NCI-H460 (cell line): ENCODE measurements at places on chromosomes 6 and 20.
A peak's percentile ranks its signal among the peaks of the same experiment; 100 is the strongest.

- no peak for DNase-seq
Measured at GRCh38 chr6:166623318-166623717, 3.7 kb downstream of the RPS6KA2 start.

DNA sequence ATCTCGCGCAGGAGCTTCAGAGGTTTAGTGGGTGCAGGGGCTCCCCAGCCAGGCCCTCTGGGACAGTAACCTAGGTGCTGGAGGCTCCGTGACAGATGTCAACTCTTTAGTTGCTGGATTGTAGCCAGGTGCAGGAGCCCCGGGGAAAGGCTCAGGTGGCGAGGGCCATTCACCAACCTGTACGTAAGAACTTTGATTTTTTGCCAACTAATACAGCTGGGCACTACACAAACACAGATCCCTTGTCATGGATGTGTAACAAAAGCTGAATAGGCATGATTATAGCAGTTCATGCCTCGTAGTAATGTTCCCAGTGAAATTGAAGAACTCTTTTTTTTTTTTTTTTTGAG is 82.6 kb downstream of the CDC5L start:
- no peak for DNase-seq

DNA sequence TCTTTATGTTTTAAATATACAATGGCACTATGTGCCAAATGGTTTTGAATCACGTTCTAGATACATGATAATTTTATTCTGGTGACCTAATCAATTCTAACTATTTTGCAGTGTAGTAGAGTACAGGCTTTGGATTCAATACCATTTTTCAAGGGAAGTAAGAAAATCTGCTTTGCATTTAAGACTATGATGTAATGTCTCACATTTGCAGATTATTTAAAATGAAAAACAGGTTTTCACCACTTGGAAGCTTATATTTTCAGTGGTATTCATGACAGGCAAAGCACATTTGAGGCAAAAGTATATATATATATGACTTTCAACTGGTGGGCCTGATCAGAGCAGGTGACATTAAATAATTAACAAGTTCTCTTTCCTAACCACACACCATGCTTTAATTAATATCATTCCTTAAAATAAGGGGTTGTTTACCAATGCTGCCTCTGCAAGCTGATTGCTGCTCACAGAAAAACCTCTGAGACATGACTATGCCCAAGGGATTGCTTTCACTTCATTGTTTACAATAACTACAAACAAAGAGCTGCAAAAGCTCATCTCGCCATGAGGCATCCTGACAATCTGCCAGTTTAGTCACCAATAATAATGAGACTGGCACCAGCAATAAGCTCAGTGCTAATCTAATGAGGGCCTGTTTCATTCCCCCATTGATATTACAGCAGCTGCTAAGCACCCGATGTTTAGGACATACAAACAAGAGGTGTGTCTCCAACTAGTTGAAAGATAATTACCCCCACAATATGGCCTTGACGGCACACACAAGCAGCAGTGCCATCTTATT is 1176.0 kb upstream of the GJE1 start:
- no peak for DNase-seq

DNA sequence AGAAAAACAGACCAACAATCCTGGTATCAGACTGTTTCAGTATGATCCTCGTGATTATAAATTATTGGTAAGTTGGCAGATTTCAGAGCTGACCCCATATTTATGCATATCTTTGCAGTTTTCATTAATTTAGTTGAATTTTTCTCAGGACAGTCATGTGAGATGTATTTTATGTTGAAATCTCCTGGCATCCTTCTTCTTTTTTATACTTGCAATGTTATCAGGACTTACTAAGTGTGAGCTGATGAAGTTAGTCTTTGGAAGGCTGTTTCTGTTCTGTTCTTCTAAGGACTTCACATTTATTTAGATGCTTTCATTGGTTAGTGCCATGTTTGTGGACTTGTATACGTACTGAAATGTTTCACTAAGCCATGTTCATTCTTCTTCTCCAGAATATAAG is 17.2 kb downstream of the SMPDL3A start:
- DNase-seq = no peak

GRCh38 chr6:37042150-37042549 is 36.7 kb downstream of the FGD2 start:
- DNase-seq = no peak

- no peak for DNase-seq
Measured at GRCh38 chr6:155400654-155400965, 55.0 kb downstream of the NOX3 start.

DNA sequence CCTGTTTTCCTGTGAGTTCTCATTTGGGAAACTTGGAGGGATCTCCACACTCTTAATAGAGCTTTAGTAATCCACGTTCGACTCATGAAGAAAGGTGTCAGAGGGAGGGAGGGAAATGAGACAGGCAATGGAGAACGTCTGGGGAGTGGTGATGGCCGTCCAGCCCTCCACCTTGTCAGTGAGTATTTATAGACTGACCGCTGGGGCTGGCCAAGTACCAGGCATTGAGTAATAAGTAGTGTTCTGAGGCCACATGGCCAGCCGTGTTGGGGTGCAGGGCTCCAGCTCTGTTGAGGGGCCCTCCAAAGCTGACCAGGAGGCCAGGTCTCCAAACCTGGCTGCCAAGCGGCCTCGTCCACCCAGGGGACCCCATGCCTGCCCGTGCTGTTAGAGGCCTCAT is 11.3 kb upstream of the DSN1 start:
- no peak for DNase-seq

- peak; percentile 93 for DNase-seq
Measured at GRCh38 chr6:151067684-151068596, 171.8 kb upstream of the AKAP12 start.

- no peak for DNase-seq
Measured at GRCh38 chr6:25921525-25922203, 8.8 kb downstream of the SLC17A2 start.

- no peak for DNase-seq
Measured at GRCh38 chr6:158031381-158032353, 50.0 kb downstream of the SYNJ2 start.

DNA sequence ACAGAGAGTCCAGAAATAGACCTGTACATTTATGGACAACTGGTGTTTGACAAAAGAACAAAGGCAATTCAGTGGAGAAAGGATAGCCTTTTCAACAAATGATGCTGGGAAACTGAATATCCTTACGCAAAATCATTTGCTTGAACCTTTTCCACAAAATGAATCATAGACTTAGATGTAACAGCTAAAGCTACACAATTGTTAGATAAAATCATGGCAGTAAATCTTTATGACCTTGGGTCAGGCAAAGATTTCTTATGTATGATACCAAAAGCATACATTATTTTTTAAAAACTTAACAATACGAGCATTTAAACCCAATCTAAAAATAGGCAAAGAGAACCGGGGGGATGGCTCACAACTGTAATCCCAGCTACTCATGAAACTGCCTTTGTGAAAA is 73.5 kb upstream of the DST start:
- DNase-seq = no peak

GRCh38 chr6:37004044-37004980 is 1.1 kb upstream of the FGD2 start:
- no peak for DNase-seq

- no peak for DNase-seq
Measured at GRCh38 chr20:62119591-62120364, 2.5 kb upstream of the LSM14B start.

- no peak for DNase-seq
Measured at GRCh38 chr6:2911171-2911570, 8.1 kb upstream of the SERPINB9 start.

GRCh38 chr20:23145281-23145700 is 59.2 kb upstream of the CD93 start:
- peak; percentile 73 for DNase-seq

DNA sequence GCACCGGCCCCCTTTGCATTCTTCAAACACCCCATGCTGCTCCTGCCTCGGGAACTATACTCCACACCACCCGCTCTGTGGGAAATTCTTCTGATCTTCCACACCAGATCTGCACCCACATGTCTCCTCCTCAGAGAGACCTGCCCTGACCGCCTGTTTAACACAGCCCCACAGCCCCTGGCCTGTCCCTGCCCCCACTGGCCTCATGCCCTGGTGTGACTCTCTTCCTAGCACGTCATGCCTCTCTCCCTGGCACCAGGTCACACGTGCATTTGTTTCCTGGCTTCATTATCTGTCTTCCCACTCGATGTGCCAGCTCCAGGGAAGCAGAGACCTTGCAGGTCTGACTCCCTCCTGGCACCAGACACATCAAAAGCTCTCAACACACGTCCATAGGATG is 79.6 kb downstream of the ANKRD60 start:
- DNase-seq = no peak

- peak; percentile 24 for DNase-seq
Measured at GRCh38 chr6:108497883-108498282, 62.8 kb upstream of the FOXO3 start.

DNA sequence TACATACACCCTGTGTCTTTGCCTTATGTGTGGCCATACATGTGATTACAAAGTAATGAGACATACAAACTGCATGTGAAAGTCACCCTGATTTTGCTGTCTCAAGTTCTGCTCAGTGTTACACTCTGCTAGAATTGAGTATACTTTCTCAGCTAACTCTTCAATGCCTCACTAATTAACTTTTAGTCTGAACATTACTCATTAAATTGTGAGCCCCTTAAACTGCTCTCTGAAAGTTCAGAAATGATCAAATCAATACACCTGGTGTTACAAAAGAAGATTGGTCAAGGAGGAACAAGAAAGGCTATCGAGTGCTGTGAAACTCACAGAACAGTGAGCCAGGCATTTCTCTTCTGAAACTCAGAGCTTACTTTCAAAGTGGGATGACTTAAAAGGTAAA is 71.3 kb downstream of the MKKS start:
- DNase-seq = no peak

DNA sequence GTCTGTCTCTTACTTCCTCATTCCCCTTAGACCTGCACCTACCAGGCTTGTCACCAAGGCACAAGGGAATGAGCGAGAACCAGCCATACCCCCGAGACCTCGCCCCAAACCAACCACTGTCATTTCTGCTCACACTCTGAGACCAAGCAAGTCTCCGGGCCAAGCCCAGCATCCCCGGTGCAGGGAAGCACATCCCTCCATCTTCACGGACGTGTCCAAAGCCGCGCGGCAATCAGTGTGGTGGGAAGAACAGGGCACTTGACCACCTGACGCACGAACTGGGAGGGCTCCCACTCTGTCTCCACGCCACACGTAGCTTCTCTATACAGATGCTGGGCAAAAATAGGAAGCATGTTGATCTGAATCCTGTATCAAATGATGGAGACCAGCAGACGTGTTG is 28.4 kb upstream of the THBS2 start:
- no peak for DNase-seq

GRCh38 chr20:8151372-8151771 is 19.3 kb downstream of the PLCB1 start:
- no peak for DNase-seq

DNA sequence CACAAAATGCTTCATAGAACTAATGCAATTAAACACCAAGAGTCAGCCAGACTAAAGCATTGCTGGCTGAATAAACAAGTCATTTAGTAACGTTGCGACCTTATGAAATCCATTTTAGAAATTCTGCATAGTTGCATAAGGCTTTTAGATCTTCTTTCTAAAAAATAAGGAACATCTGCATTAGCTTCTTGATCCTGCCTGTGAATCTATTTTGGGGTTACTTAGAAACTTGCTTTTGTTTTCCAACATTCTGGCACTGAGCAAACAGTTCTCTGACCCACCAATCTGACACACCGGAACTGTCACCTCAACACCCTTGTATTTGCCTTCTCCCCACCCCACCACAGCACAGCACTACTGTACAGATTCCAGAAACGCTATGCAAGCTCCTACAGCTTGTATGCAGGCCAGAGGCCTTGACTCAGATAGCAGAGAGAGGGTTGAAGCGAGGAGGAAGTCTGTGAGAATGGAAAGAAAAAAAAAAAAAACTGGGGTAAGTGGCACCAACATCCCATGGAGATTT is 55.0 kb downstream of the KIF13A start:
- DNase-seq = peak; percentile 20

GRCh38 chr6:163318071-163318786 is 96.3 kb upstream of the QKI start:
- no peak for DNase-seq

GRCh38 chr20:38727607-38728190 is 3.4 kb downstream of the SLC32A1 start:
- DNase-seq = no peak

- DNase-seq = no peak
Measured at GRCh38 chr6:155628306-155628705, 172.7 kb upstream of the NOX3 start.

- DNase-seq = no peak
Measured at GRCh38 chr6:144315226-144315980, 30.3 kb downstream of the UTRN start.

- DNase-seq = no peak
Measured at GRCh38 chr20:10495173-10495572, 60.1 kb downstream of the SLX4IP start.

GRCh38 chr6:100099189-100100074 is 105.4 kb upstream of the MCHR2 start:
- DNase-seq = peak; percentile 27

DNA sequence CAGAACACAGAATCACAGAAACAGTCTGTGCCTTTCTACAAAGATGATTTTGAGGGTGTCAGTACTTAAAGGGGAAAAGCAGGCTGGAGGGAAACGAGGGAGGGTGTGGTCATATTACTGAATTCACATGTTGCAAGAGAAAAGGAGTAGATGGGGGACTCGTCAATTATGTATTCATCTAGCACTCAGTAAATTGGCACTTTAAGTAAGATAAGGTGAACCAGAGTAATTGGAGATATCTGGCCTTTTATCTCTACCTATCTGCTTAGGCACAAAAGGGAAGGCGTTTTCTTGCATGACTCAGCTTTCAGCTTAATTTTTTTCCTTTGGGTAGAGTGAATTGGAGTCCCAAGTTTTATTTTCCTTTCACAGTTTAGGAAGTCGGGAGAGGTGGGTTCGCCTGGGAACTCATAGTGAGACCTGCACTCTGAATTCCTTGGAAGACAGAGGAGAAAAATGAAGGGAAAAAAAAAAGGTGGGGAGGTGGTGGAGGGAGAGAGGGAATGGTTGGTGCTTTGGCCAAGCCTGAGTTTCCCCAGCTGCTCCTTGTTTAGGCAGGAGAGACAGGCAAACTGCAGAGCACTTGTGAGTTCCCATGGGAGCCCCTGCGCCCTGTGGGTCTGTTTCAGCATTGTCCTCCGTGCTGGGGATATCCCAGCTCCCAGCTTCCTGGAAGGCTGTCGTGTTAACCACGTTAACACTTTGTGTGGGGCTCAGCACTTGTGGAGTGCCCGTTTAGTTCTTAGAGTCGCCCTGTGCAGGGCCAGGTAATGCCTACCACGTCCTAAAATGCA is 19.7 kb upstream of the GTSF1L start:
- no peak for DNase-seq

DNA sequence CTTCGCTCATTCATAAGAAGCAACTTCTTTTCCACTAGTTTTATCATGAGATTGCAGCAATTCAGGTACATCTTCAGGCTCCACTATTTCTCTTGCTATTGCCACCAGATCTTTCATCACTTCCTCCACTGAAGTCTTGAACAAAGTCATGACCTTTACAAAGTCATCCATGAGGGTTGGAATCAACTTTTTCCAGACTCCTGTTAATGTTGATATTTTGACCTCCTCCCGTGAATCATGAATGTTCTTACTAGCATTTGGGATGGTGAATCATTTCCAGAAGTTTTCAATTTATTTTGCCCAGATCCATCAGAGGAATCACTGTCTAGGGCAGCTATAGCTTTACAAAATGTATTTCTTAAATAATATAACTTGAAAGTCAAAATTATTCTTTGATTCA is 1.5 kb downstream of the CENPQ start:
- DNase-seq = no peak

GRCh38 chr6:113873043-113873667 is 16.0 kb downstream of the MARCKS start:
- no peak for DNase-seq
